Gastroesophageal sphincter (tissue), 4 donors: ENCODE measurements at places on chromosomes 6 and 20.

DNA sequence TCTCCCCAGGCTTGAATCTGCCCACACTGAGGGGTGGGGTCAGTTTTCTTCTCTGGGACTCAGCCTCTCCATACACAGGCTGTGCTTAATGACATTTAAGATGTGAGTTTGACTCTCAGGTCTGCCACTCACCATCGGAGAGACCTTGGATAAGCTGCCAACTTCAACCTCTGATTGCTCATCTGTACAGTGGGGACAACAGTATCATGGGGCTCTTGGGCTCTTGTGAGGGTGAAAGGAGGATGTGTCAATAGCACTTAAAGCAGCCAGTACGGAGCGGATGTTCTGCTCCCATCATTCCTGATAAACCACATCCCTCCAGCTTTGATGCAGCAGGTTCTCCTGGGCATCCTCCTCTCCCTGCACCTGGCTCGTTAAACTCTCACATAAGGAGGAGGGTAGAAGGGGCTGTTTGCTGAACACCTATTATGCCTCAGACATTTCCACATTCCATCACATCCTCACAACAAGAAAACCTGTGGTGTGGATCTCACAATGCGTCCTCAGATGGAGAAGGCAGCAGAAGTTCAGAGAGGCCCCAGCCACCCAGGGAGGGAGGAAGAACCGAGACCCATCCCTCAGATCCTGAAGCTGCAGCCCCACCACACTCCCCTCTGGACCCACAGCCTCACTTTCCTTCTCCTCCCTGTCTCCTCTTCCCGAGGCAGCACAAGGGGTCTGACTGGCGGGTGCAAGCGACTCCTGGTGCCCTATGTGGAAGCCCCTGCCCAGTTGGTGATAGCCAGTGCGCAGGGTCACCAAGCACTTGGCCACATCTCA is 1.9 kb upstream of the PDYN start:
- ATAC-seq = no peak

GRCh38 chr6:69279805-69280204 is 517.0 kb downstream of the LMBRD1 start:
- ATAC-seq = no peak

DNA sequence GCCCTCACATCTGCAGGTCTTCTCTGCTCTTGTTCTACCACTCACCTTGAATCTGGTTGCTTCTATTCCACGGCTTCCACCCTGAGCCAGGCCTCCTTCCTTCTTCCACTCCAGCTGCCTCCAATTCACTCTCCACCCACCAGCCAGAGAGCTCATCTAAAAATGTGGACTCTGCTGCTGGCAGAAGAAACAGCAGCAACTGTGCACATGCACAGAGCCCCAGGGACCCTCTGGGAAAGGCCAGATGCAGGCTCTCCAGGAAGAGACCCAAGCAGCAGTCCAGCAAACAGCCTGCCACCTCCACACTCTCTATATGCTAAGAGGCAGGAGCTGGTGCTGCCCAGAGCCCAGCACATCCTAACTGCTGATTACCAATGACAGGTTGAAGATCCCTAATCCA is 162.6 kb upstream of the TOP1 start:
- no peak for ATAC-seq

- ATAC-seq = no peak
Observed at GRCh38 chr6:32668226-32668747, 1.8 kb upstream of the HLA-DQB1 start.

DNA sequence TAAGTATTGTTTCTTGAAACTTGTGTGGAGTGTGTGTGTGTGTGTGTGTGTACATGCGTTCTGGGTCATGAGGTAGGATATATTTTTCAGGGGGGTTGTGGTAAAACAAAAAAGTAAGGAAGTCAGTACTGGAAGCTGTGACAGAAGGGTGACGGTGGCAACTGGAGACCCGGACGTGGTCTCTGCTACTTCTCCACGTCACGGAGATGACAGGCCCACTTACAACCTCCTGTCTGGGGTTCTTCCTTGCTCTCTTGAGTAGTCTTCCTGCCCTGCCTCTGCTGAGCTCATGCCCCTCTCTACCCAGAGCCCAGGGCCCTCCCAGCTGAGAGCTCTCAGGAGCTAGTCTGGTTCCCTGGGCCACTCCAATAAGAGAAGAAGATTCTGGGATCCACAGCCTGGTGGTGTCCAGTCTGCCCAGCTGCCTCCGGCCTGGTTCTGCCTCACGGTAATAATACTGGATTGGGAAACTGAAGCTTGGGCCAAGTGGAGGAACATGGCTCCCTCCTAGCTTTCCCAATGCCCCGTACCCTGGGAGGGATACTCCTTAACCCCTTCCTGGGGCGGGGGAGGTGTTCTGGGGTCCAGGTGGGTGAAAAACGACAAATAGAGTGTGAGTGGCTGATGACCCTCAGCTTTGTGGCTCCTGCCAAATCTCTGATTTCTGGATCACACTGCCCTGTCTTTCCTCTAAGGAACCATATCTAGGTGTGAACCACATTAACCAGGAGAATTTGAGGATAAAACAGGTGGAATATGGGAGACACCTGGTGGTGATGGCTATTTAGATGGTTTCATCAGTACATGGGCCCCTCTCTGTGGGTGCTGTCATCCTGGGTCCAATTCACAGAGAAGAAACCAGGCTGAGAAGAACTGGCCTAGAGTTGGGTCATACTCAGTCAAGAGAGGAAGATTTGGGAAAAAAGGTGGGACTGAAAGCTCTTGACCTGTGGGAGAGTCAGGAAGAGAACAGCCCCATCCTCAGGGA is 27.2 kb downstream of the VEGFA start:
- no peak for ATAC-seq

- ATAC-seq = no peak
Observed at GRCh38 chr6:128638817-128639216, 118.4 kb upstream of the PTPRK start.

DNA sequence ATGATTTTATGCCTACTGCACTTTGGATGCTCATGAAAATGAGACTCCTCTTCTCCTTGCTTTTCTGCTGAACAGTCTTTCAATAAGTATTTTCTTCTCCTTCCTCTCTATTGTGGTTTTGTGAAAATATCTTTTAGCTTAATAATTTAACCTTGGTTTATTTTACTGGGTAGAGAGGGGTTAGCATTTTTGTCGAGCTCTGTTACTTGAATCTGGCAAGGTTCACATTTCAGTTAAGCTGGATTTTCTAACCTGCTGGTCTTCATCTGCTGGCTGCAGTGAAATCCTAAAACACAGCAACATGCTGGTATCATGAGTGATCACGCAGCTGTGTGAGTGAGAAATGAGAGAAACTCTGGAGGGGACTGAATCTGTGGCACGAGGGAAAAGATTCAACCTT is 222.7 kb upstream of the NOX3 start:
- no peak for ATAC-seq

- no peak for ATAC-seq
Observed at GRCh38 chr6:97322226-97322625, 39.2 kb upstream of the MMS22L start.

- ATAC-seq = no peak
Observed at GRCh38 chr6:18536591-18537055, 149.5 kb downstream of the RNF144B start.

DNA sequence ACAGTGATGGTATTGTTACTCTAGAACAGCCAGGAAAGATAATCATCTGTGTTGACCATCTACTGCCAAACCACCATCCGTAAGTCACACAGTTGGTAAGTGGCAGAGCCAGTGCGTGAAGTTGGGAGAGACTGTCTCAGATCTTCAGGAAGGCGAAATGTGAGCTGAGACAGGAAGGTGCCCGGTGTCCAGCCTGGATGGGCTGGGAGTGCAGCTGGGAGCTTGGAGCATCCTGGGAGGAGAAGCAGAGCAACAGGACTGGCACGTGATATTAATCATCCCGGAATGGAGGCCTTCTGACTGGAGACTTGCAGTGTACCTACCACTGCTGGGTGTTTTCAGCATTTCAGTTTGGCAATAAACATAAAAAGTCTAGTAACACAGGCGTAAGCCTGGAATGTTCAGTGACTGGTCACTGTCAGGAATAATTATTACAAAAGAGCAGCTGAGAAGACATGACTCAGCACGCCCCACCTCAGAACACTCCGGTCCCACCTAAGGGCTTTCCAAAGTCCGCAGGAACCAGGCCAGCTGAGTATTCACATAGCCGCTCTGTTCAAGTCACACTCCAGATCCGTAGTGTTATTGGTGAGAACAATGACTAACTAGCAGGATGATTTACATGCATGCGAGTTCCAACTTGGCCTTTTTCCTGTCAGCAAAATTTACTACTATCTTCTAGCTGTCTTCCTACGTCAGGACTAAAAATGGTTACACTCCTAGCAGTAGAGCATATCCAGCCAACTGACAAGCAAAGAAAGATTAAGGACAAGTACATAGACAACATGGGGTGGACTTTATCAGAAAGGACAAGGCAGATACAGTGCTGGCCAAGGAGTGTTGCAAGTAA is 45.1 kb upstream of the PNRC1 start:
- peak; percentile 91 for ATAC-seq

DNA sequence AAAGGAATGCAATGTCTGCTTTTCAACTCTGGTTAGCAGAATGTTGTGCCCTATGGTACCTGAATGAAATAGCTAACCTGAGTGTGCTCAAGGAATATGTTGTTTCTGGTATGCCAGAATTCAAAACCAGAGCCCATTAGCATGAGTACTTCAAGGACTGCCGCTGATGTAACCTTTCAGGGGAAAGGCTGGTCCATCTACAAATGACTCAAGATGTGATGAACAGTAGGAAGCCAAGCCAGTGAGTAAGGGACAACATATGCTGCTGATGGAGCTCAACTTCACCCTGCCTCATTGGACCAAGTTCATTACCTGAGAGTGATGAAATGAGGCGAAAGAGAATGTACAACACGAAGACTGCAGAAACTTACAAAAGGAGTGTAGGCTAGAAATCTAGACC is 95.7 kb upstream of the BMP2 start:
- no peak for ATAC-seq

- ATAC-seq = no peak
Observed at GRCh38 chr6:50707652-50708300, 5.5 kb upstream of the TFAP2D start.

DNA sequence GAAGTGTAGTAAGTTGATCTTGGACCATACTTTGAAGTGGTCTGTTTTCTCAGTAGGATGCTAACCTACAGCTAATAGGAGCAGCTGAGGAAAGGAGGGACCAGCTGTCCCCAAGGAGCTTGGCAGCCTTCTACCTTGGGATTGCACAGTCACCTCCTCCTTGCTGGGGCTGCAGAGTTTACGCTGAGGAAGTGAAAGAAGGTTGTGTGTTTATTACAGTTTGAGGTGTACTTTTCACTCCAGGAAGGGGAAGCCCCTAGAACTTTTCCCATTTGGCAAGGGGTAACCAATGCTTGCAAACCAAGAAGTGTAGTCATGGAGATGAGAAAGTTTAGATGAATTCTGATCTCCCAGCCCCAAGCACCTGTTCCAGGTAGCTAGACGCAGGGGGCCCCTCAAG is 58.8 kb downstream of the BMP6 start:
- ATAC-seq = no peak
